ENCODE measurements at places on chromosomes 3 and 15. TPM values are rescaled to one million over a fixed set of nuclear protein-coding genes. Genes with fewer than 3 reads are reported as not detected.

DNA sequence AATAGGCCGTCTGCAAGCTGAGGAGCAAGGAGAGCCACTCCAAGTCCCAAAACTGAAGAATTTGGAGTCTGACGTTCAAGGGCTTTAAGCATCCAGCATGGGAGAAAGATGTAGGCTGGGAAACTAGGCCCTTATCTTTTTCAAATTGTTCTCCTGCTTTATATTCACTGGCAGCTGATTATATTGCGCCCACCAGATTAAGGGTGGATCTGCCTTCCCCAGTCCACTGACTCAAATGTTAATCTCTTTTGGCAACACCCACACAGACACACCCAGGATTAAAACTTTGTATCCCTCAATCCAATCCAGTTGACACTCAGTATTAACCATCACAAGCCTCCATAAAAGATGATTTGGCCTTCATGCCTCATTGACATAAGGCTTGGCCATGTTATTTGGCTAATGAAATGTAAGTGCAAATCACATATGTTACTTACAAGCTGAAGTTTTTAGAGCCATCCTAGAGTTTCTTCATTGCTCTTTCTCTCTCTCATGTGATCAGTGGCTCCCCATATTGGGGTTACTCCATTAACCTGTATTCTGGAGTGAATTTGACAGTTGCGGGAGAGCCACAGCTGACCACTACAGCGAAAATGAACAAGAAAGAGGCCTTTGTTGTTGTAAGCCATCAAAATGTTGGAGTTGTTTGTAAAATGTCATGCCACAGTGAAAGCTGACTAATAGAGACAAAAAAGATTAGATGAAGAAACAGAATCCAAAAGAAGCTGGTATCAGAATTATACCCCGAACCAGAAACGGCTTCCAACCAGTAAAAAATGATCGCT lies 61.7 kb downstream of the GBE1 start:
- no peak for DNase-seq

DNA sequence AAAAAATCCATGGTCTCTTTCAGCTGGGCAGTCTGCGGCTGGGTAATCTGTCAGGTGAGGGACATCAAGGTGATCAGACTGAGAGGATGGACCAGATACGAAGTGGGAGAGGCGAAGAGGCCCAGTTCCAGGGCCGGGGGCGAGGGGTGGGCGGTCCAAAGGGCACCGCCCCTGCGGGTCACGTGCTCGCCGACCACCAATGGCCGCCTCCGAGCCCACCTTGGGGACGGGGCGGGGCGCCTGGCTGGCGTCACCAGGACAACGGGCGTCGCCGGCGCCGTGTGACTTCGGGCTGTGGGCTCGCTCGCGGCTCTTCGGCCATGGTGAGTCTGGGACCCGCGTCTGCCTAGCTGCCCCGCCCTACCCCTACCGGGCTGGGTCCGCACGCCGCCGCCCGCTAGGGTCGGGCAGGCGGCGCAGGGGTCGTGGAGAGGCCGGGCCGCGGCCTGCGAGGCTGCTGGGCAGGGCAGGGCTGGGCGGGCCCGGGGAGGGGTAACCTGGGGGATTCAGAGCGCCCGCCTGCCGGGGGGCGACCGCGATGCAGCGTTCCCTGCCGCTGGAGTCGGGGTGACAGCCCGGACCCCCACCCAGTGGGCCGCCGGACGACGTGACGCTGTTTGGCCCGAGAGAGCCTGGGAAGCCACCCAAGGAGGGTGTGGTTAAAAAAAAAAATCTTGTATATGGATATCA lies at the start of gene FBXL2:
FBXL2 (plus strand) TSS at position 250 of the 690 bp plus-strand sequence; CDS start at position 321, 71 bp downstream.
- no peak for DNase-seq

DNA sequence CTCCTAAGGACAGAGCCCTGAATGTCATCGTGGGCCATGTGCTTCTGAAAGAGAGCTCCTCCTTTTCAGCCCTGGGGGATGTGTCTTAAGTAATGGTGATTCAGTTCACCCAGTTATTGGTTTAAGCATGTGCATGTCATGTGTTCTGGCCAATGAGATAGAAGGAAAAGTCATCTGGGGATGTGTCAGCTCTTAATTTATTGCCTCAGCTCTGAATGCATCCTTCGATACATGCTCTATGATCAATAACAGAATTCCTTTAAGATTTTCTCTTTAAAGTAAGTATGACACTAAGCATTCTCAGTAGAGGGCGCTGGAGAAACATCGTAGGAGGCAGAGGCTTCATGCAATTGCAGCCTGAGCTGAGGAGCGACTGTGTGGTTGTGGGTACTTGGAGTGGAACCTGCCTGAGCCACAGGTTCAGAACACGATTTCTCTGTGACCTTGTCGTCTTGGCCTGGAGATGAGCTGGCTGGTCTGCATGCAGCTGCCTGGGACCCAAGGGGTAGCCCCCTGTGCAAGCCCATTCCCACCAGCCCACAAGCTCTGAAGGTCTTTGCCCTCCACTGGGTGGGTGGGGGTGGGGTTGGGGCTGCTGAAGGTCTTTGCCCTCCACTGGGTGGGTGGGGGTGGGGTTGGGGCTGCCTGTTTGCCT lies 69.5 kb downstream of the C3orf38 start:
- DNase-seq = no peak

- DNase-seq = no peak
Observed at GRCh38 chr15:40891810-40892446, 2.3 kb upstream of the VPS18 start.

- no peak for DNase-seq
Observed at GRCh38 chr3:180284331-180285110, 247.8 kb upstream of the PEX5L start.

- no peak for DNase-seq
Observed at GRCh38 chr3:16254916-16255315, 9.8 kb downstream of the DPH3 start.

GRCh38 chr3:146161663-146162002 lies 649 bp upstream of the PLOD2 start:
- DNase-seq = no peak

DNA sequence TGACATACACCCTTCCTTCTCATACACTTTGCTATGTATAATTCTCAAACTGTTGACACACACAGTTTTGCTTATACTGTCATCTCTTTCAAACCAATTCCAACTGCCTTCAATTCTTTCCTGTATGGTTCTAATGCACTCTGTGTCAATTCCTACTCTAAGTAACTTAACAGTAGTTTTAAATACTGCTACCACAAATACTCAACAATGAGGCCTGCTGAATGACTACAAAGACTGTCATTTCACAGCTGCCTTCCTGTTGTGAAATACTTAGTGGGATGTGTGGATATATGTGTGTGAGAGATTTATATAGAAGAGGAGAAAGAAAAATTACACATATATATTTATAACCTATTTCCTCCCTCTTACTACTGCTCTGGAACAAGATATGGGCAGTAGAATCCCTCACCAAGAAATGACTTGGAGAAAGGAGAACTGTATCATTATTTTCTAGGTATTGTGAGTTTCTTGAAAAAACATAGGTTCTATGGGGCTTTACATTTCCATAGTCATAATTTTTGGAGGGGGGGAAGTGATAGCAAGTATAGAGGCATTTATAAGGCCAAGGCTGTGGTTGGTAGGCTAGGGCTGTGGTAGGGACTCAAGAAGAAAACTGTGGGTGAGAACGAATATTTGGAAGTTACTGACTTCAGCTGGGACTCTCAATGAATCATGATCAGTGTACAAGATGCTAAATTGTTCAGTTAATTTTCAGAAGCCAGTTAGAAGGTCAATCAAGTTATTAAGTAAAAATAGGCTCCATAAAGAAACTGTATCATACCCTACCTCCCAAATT lies 88.7 kb downstream of the ANKRD28 start:
- no peak for DNase-seq

DNA sequence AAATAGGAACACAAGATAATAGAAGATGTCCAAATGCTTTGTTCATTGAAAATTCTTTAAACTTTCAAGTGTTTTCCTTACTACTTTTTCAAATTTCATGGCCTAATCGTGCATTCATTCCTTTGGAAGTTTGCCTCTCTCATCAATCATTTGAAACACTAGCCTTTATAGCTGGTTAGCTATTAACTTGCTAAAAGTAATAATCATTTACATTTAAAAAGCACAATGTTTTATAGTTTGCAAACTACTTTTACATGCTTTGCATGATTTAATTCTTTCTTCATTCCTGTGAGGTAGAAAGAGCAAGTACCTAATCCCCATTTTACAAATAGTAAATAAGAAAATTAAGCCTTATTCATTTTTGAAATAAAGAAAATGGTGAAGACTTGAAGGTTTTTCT lies 137.4 kb upstream of the SLC7A14 start:
- DNase-seq = no peak

DNA sequence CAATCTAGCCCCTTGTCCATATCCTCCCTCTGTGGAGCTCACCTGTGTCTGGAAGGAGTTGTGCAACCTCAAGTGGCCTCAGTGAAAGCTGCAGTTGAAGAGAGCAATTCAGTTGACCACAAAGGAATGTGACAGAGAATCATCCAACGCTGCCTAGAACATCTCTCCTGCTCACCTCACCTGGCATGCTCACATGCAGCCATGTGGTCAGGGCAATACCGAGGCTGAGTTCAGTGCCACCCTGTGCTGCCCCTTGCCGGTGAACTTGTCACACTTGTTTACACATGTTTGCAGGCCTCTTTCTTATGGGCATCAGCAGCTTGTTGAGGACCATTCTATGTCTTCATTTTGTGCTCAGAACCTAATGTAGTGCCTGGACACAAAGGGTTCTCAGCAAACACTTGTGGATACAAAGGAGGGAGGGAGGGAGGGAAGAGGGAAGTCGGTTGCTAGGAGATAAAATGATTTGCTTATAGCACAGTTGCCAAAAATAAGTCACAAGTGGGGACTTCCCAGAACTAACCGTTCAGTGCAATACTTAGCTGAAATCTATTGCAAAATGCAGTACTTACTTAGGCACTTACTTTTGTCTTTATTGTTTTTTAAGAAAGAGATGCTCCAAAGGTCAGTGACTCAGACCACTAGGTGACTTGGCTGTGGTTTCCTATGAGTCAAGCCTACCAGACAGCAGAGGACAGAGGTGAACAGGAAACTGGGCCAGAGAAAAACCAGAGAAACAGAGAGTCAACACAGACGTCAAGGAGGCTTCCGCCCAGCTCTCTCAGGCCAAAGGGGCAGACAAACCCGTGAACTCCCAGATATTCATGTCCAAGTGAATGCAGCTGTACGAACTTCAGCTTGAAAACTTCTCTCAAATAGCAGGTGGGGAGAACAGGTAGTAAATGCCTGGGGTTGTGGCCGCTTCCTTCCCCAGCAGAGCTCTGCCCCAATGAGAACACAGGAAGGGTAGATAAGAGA lies 227.8 kb upstream of the CTNNB1 start:
- DNase-seq = peak; percentile 91

DNA sequence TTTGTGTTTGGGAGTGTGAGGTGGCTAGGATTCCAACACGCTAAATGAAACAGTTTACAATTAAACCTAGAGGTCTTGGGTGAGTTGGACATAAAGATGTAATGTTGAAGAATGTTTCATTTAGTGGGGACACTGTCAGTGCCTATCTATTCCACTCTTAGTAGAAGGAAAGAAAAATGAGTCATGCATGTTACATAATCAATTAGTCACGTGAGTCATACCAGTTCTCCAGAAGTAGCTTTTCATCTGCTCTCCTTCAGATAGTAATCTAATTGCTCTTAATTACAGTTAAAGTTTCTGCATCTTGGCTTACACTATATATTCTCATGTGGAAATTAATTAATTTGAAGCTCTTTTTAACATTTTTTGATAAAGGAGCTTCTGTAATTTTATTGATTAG lies 115.7 kb upstream of the P2RY1 start:
- no peak for DNase-seq

- DNase-seq = no peak
Observed at GRCh38 chr3:177833332-177833731, 636.0 kb upstream of the TBL1XR1 start.

DNA sequence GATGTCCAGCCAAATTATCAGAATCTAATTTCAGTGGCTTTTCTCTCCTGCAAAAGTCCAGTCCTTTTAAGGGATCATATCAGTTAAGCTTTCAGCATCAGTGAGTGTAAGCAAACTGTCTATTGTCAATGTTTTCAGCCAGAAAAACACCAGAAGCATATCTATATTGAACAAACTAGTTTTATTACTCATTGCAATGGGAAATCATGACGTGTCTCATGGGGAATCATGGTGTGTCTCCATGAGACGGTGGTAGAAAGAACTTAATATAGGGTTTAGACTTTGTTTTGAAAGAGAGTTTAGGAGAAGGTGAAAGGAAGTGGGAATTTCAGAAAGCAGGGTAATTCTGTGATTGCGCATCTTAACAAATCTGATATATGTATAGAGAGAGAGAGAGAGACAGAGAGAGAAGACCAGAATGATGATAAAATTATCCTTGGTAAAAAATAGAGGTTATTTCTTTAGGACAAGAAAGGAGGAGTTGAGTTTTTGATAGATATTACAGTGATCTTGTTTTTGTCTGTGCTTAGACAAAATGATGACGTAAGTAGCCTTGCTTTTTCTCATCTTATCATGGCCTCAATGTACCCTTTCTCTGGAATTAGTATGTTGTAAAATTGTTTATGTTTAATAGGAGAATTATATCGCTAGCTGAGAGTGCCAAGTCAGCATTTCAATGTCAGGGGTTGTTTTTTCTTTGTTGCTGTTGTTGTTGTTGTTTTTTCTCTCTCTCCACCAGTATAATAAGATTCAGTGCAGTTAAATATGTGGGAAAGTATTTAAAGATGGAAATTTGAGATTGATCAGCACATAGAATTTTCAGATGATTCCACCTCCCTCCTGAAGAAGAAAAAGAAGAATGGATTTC lies 129.9 kb upstream of the OSTN start:
- DNase-seq = no peak

GRCh38 chr3:102025606-102026270 lies 176.4 kb downstream of the NFKBIZ start:
- DNase-seq = no peak

DNA sequence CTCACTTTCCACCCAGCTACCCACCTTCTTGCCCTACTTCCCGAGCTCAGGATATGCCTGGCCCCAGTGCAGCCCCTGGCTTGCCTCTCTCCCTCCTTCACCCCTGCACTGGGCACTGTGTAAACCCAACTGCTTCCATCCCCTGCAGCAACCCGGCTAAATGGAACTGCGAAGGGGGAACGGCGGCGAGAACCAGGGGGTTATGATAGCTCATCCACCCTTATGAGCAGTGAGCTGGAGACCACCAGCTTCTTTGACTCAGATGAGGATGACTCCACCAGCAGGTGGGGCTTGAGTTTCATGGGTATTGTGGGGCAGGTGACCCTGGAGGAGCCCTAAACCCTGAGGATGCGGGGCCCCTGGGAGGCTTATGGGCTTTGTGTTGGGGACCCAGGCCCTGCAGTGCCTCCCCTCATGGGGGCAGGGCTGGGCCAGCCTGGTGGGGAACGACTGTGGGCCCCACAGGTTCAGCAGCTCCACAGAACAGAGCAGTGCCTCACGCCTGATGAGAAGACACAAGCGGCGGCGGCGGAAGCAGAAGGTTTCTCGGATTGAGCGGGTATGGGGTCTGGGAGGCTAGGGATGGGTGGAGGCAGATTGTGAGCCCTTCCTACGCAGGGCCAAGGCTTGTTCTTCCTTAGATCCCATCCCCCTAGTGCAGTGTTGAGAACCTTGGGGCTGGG lies 9.6 kb downstream of the DVL3 start:
- DNase-seq = no peak

GRCh38 chr3:120300971-120301370 lies 15.9 kb upstream of the GPR156 start:
- DNase-seq = no peak

Gene LMAN1L
- 13.8 TPM for total RNA-seq

Gene C3orf62
- total RNA-seq = 1.5 TPM

Gene CLDN11
- 9.0 TPM for total RNA-seq

Gene TRPM1
- total RNA-seq = not detected

Gene TUSC7
- total RNA-seq = not detected

Gene PROS1
- total RNA-seq = 94.0 TPM

Gene SLMAP
- 256 TPM for total RNA-seq

Gene ACTRT3
- total RNA-seq = 0.30 TPM

Gene TRIM71
- not detected for total RNA-seq

Gene WNT5A
- 8.0 TPM for total RNA-seq

Data from right atrium auricular region (tissue), 2 donors.